Sciatic nerve (tissue), 2 donors: ENCODE measurements at places on chromosomes 5 and 9. TPM values are rescaled to one million over a fixed set of nuclear protein-coding genes. Genes with fewer than 3 reads are reported as not detected.
A peak's percentile ranks its signal among the peaks of the same experiment; 100 is the strongest.

GRCh38 chr9:107480386-107480789, 9.2 kb downstream of the KLF4 start:
- peak; percentile 61 for DNase-seq

The TXNDC8 gene
- not detected for total RNA-seq

DNA sequence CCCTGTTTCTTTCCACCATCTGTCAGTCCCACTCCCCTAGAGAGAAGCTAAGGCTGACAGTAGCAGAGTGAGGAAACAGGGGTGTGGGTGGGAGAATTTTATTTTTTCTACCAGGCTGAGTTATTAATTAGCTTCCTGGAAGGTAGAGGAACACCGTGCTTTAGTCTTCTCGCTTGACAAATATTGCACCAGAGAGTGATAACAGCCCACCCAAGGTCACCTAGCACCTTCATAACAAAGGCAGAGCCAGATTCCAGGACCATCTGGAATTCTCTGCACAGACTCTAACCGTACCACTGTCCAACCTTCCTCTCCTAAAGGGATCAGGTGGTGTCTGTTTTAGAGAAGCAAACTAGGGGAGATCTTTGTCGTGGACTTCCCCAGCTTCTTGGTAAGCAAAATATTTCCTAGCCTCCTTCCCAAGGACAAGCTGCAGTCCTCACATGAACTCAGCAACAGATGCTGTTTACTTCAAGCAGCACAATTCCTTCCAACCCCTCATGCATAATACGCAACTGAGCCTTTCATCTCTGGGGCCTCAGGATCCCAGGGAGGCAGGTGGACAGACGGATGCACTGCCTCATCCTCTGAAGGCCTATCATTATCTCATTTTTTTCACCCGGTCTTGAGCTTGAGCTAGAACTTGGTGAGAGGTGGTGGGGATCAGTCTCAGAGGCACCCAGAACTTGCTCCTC, 308.7 kb upstream of the BRINP1 start:
- no peak for DNase-seq

GRCh38 chr5:178564811-178565550, 25.2 kb downstream of the COL23A1 start:
- no peak for DNase-seq

GRCh38 chr5:20537911-20538703, 550.1 kb upstream of the CDH18 start:
- no peak for DNase-seq

DNA sequence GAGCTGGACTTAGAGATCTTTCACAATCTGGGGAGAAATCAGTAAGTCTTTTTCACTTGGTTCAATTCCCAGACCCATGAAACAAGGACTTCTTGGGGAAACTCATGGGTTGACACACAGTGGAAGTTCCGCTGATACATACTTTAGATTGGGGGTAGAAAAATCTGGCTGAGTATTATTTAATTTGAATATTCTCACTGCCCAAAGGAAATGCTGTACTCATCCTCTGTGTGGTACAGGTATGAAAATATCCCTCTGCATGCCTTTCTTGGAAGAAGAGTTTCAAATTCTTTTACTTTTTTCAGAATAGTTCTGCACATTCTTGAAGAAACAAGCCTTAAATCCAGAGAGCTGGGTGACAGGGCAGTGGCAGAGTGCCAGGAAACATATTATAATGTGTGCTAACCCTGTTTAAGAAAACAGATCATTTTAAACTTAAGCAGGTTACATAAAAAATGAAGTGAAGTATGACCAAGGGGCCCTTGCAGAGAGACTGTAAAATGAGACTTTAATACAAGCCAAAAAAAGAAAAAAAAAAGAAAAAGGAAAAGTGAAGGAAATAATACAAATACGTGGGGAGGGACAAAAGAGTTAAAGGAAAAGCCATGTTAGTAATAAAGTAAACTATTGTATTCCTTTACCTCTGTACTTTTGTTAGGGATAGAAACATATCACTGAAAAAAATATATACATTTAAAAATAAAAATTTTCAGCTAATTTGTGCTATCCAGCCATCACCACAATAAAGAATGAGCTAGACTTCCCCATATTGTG, 173.4 kb upstream of the NR3C1 start:
- DNase-seq: no peak

DNA sequence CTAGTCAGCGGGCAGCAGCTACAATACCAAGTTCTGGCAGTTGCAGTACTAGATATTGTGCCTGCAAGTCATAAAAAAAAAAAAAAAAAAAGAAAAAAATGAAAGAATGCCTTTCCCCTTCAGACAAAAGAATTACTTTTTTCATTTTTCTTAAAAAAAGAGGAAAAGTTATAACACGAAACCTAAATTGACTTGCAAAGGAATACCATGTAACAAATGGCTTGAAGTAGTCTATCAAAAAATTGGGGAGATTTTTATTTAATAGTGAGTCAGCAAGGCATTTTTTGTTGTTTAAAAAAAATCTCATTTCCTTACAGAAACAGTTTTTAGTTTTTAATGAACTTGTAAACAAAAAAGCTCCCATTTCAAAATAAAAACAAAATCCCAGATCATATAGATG, 55.6 kb downstream of the CSNK1A1 start:
- no peak for DNase-seq

GRCh38 chr5:140055152-140055551, 12.1 kb upstream of the NRG2 start:
- DNase-seq: no peak

- DNase-seq: no peak
Observed at GRCh38 chr9:94821098-94821887, 94.8 kb downstream of the AOPEP start.

DNA sequence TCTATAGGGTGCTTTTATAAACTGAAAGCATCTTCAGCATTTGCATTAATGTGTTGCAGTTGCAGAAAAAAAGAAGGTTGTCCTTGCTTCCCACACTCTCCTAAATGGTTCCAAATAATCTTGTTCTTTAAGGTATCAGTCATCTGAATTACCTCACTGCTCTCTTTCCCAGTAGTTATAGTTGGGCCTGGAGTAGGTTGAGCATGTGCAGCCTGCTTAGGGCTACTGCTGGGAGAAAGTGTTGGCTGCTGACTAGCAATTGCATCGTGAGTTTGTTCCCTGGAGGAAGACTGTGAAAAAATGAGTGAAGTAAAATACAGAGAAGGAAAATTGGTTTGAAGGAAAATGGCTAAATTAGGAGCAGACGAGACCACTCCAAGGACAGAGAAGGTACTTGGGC, 74.5 kb downstream of the PRR16 start:
- DNase-seq: no peak

DNA sequence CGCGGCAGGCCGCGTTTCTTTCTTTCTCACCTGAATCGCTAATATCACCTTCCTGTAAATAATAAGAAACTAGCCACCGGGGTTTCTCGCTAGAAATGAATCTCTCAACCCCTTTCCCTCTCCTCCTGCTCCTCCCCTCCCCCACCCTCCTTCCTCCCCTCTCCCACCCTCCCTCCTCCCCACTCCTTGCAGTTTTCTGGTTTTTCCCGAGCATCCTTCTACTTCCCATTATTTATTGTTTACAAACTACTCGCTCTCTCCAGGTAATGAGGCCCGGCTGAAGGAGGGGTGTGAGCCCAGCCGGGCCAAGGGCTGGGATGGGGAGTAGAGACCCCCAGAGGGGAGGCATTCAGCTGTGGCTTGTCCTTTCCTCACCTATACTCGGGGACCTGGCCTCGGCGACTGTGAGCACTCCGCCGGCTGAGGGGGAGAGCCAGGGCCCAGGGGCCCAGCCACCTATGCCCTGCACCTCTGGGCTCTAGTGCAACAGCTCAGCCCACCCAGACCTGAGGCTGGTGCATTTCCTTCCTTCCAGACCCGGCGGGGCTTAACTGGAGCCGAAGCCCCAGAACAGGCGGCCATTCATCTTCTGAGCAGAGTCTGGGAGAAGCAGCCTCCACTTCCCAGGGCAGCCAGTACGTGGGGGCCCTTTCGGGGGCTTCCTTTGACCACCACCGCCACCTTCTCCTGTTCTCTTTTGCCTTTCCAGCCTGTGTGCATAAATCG, 2.1 kb upstream of the IRX4 start:
- no peak for DNase-seq

The EFCAB9 gene
- not detected for total RNA-seq

- no peak for DNase-seq
Observed at GRCh38 chr9:105418588-105419500, 29.0 kb upstream of the FSD1L start.

The DNAI1 gene
- 0.58 TPM for total RNA-seq

The CTSV gene
- not detected for total RNA-seq

The ARL14EPL gene
- not detected for total RNA-seq

The ZBED3 gene
- 7.6 TPM for total RNA-seq

DNA sequence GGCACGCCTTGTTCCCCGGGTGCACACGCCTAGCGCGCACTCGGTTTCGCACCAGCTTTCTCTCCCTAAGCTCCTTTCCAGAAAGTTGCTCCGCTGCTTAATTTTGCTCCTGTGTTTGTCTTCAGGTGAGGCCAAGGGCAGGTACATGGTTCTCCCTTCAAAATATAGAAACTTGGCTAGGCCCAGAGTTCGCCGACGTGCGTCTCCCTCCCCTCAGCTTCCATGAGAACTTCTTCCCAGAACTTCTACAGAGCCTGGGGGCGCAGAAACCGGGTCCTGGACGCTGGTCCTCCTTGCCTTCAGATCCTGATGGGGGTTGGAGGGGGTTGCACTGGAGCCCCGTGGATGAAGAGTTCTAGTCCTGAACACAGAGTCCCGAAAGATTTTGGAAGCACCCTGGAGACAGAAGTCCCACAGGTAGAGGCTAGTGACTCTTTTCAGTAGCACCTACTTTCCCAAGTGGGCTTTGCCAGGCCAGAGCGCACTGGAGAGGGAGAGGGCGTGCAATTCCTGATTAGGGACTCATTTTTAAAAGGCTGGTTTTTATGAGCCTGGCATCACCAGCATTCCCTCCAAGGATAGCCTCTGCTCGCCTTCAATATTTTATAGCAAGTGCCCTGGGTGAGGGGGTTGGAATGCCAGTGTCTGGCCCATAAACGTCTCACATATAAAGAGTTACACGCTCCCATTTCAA, 128.4 kb downstream of the TMEM174 start:
- no peak for DNase-seq

DNA sequence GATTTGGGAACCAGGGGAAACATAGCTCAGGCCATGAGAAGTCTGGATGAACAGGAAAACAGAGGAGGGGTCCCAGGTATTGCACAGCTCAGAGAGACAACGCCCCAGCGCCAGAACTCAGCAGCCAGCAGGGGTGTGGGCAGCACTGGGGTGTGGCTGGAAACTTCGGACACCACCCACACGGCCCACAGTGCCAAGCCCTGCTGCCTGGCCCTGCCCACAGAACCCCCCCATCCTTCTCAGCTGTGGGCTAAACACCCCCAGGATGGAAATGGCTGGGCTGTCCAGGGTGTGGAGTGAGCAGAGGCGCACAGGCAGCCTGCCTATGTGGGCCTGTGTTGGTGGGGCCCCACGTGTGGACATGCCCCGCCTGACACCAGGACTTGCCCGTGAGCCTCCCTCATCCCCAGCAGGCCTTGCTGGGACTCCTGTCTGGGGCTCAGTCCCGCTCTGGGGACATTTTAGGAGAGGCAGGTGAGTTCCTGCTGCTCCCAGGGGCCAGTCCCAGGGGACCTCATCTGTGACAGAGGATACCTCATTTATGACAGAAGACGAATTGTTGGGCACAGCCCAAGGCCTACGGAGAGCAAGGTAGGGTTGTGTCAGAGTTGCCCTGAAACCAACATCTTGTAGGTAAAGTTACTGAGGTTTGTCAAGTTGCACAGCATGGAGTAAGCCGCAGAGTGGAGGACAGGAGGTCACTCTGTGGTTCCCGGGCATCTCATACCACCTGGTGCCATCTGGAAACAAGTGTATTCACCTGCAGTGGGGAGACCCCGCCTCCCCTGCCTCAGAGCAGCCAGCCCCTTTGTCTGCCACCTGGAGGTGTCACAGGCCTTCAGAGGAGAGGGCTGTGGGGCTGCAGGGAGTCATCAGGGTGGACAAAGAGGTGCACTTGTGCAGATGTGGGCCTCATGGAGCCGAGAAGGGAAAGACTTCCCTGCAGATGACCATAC, 183.2 kb downstream of the AUH start:
- peak; percentile 57 for DNase-seq

- no peak for DNase-seq
Observed at GRCh38 chr5:151947931-151948608, 23.4 kb upstream of the GLRA1 start.

GRCh38 chr9:88084357-88085183, 53.7 kb downstream of the SPATA31C2 start:
- DNase-seq: no peak

The SNX18 gene
- 38.7 TPM for total RNA-seq

- DNase-seq: no peak
Observed at GRCh38 chr5:131377346-131377745, 113.5 kb downstream of the CDC42SE2 start.

The CTSL gene
- 162 TPM for total RNA-seq

The RMRP gene
- 12,220 TPM for total RNA-seq

GRCh38 chr9:133587051-133587450, 22.1 kb downstream of the FAM163B start:
- no peak for DNase-seq

The MIER3 gene
- total RNA-seq: 34.1 TPM

The ADAMTS16 gene
- total RNA-seq: 2.7 TPM

DNA sequence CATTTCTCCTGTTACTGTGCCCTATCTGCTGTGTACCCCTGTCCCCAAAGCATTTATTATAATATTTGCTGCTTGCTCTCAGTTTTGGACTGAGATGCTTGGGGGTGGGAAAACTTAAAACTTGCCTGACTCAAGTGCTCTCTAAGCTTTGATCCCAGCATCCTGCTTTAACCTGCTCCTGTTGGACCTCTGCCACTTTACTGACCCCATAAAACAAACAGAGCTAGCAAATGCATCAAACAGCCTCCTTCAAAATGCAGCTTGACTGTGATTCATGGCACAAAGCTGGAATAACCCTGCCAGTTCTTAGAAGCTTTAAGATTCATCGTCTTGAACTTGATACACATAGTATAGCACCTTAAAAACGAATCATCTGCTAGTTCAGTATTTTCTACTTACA, 212.5 kb downstream of the DEPDC1B start:
- no peak for DNase-seq

GRCh38 chr9:9752722-9753121, 860.1 kb downstream of the PTPRD start:
- peak; percentile 54 for DNase-seq

GRCh38 chr5:80191991-80192398, 63.9 kb downstream of the SERINC5 start:
- DNase-seq: no peak

GRCh38 chr9:6927838-6928237, 170.1 kb downstream of the KDM4C start:
- DNase-seq: no peak

- no peak for DNase-seq
Observed at GRCh38 chr9:14307989-14308852, 5.7 kb downstream of the NFIB start.

The SEMA4D gene
- total RNA-seq: 35.8 TPM

- DNase-seq: no peak
Observed at GRCh38 chr5:21623831-21624230, 1229.3 kb downstream of the CDH12 start.

DNA sequence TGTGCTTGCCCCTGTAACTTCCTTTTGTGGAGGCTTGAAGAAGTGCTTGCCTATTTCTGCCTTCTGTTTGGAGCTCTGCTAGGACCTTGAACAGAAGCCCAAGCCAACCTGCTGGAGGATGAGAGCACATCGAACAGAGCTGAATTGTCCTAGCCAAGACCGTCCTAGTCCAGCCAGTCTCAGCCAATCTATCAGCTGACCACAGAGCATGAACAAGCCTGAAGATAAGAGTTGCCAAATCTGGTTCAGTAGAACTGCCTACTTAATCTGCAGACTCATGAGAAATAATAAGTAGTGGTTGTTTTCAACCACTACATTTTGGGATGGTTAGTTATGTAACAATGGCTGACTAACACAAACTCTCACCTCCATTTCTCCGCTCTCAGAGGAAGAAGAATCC, 4.4 kb upstream of the SNX2 start:
- DNase-seq: no peak

GRCh38 chr9:34465468-34465867, 6.9 kb downstream of the DNAI1 start:
- no peak for DNase-seq

The SLC6A7 gene
- total RNA-seq: not detected

The OR1Q1 gene
- total RNA-seq: not detected
